GM13977 (cell line): ENCODE measurements at places on chromosomes 16 and 17.
A peak's percentile ranks its signal among the peaks of the same experiment; 100 is the strongest.

DNA sequence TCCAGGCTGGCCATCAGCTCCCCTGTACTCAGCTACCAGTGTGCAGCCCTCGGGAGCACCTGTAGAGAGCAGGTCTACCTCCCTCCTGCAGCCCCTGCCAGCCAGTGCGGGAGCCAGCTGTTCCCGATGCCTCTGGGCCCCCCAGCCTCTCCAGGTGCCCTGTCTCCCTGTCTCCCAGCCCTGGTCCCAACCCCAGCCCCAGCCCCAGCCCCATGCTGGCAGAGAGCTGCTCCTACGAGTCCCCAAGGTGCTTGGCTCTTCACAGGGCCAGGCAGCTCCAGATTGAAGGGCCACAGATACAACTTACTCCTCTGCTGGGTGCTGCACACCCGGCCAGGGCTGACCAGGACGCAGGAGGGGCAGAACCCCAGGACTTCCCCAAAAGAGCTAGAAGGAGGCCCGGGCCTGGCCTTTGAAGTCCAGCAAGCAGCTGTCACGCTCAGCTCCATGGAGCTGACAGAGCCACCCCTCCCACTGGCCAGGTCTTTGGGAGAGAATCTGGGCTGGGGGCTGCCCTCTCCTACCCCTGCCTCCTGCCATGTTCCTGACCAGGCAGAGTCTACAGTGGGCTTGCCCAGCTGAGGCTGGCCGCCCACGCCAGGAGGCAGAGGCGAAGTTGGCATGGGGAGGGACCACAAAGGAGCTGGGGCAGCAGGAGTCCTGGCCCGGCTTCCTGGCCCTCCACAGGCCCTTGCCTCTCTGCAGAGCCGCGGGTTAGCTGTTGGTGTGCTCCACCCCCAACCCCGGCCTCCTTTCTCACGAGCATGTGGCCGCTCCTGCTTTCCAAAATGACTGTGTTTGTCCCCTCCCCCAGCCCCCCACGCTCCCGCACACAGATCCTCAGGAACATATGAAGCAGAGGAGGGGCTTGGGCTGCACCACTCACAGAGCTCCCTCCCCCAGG lies 9.5 kb upstream of the ADAM11 start:
- no peak for DNase-seq

- no peak for DNase-seq
These were observed 823 bp downstream of the NBR1 start for GRCh38 chr17:43171586-43172487.

- no peak for DNase-seq
These were observed 212.6 kb upstream of the GSE1 start for GRCh38 chr16:85400305-85401205.

- no peak for DNase-seq
These were observed 3.9 kb downstream of the PDK2 start for GRCh38 chr17:50099003-50099402.

DNA sequence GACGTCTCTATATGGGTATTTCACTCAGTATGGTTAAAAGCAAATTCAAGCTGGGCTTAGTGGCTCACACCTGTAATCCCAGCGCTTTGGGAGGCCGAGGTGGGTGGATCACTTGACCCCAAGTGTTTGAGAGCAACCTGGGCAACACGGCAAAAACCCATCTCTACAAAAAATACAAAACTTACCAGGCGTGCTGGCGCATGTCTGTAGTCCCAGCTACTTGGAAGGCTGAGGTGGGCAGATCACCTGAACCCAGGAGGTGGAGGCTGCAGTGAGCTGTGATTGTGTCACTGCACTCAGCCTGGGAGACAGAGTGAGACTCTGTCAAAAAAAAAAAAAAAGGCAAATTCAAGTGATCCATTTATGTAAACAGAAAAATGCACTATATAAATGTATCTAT lies 1.3 kb upstream of the TNFRSF17 start:
- DNase-seq: no peak

DNA sequence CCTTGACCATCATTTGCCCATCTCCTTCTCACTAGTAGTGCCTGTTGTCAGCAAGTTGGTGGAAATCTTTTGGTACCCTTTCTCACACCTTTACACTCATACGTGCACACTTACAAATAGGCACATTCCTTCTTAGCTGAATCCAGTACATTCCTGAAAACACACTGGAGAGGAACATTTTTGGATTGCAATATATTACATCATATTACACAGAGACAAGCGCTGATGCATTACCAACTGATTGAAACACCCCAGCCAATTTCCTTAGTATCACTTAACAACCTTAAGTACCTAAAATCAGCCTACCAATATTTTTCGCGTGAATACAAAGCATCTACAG lies 64.1 kb downstream of the PLCG2 start:
- no peak for DNase-seq

DNA sequence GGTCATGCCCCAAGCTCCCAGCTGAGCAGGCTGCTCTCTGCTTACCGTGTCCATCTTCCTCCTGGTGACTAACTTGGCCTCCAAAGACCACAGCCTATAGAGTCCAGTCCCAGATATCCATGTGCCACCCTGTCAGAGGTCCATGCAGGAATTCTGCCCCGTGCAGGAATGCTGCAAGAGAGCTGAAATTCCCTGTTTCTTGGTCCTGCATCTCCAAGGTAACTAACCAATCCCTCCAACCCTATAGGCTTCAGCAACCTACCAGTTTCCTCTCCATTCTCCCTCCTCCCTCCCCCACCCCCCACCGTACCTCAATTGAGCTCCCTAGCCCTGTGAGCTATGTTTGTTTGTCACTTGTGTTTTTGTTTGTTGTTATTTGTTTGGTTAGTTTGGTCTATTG lies 9.6 kb upstream of the MKS1 start:
- no peak for DNase-seq

DNA sequence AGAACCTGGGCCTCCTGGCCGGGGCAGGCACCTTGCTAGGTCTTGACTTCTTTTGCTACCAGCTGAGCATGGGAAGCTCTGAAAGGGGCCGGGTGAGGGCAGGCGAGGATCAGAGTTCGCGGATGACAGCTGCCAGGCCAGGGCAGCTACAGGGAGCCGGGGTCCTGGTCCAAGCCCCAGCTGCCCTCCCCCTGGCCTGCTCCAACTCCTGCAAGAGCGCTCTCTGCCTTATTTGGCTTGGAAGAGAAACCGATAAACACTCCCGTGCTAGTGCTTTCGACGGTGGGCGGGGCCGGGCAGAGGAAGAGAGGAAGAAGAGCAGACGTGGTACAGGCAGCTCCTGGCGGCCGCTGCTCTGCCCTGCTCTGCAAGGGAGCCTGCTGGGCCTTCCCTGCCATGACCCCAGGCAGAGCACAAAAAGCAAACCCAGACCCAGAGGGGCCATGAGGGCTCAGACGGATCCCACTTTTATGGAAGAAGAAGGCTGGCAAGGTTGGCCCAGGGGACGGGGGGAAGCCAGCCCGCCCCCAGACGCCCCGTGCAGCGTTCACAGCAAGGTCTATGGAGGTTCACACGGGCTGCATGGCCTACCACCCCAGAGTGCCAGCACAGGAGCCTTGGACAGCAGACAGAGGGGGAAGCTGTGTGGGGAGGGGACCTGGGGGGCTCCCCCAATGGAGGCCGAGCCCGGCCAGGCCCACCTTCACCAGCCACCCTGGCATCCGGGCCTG lies 25.6 kb downstream of the PIEZO1 start:
- DNase-seq: no peak

DNA sequence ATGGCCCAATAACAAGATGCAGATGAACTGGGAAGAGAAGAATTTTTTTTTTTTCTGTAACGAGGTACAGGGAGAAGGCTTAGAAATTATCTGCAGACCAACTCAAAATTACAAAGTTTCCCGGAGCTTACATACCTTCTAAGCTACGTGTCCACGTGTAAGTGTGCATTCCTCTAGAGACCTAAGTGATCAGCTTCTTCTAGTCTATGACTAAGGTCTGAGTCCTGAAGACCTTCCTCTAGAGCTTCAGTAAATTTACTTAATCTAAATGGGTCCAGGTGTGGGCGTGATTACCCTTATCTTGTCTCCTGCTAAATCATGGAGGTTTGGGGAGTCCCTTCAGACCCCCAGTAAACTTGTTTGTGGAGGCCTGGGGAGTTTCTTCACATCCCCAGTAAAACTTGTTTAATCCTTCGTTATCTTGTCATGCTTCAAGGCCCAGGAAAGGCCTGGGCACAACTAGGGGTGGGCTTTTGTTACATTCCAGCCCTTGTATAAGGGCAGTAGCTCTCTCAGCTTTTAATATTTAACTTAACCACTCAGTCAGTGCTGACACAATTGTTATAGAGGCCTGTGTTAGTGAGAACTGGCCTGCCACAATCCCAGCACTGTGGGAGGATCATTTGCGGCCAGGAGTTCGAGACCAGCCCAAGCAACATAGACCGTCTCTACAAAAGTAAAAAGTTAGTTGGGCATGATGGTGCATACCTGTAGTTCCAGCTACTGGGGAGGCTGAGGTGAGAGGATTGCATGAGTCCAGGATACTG lies 342.3 kb downstream of the SNX29 start:
- no peak for DNase-seq

DNA sequence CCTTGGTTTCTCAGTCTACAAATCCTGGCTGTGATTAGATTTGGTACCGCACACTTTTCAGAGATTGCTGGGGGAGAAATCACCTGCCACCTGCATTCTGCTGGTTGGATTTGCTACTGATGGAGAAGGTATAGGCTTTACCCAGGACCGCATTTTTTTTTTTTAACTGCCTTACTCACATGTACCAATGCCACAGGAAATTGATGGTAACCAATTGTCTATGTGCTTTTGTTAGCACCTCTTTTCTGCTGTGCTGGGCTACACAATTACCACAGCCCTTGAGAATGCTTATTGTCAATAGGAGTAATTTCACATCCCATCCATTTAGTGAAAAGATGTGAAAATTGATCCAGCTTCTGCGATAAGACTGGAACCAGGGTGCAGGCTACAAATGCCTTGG lies 74.4 kb upstream of the TANC2 start:
- no peak for DNase-seq

DNA sequence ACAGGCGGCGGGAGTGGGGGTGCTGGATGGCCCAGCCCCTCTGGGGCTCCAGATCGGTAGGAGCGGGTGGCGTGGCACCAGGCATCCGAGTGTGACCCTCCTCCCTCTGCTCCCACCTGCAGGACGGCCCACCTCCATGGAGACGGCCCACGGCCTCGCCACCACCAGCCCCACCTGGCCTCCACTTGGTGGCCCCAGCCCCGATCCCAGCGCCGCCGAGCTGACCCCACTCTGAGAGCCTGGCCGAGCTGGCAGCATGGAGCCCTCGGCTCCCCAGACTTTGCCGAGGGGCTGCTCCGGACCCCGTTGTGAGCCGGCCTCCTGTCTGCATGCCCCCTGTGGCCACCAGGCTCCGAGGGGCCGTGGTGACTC lies 4.7 kb upstream of the NUDT16L1 start:
- no peak for DNase-seq

GRCh38 chr16:22694887-22695382 lies 119.0 kb upstream of the HS3ST2 start:
- DNase-seq: no peak

GRCh38 chr17:40004072-40004471 lies 11.2 kb upstream of the CSF3 start:
- no peak for DNase-seq

- DNase-seq: no peak
These were observed 24.5 kb downstream of the NKD1 start for GRCh38 chr16:50572700-50573099.

DNA sequence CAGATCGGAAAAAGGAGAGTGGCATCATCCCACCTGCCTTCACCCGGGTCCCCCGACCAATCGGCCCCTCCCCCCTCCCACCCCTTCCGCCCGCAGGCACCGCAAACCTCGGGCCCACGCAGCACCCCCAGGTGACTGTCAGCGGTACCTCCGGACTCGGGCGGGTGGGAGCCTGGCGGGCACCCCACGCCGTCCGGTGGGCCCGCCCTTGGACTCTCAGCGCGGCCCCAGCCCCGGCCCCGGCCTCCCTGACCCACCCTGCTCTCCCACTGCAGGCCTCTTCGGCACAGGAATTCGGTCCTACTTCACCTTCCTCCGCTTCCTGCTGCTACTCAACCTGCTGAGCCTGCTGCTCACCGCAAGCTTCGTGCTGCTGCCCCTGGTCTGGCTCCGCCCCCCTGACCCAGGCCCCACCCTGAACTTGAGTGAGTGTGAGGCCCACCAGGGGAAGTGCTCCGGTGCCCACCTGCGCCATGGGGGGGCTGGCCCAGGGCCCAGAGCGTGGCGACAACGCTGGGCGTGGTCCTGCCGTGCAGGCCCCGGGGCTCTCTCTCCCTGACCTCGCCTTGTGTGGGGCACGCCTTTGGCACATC lies 1.6 kb downstream of the TMC8 start:
- DNase-seq: peak; percentile 74

- DNase-seq: no peak
These were observed 107.1 kb downstream of the SNX29 start for GRCh38 chr16:12083631-12084030.

DNA sequence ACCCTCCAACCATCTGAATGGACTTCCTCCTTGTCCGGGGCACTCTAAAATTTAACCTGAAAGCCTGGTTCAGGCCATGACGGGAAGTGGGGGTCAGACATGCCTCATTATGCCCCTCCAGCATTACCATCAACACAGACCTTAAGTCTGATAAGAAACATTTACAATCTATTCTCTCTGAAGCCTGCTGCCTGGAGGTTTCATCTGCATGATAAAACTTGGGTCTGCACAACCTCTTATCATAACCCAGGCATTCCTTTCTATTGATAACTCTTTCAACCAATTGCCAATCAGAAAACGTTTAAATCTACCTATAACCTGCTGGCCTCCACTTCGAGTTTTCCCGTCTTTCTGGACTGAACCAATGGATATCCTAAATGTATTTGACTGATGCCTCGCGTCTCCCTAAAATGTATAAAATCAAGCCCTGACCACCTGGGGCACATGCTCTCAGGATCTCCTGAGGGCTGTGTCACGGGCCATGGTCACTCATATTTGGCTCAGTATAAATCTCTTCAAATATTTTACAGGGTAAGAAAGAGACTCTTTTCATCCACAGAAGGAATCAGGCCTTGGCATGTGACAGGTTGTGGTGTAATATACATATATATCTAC lies 45.6 kb downstream of the LYRM1 start:
- no peak for DNase-seq

GRCh38 chr17:40311575-40311974 lies 2.6 kb downstream of the RARA start:
- peak; percentile 23 for DNase-seq

DNA sequence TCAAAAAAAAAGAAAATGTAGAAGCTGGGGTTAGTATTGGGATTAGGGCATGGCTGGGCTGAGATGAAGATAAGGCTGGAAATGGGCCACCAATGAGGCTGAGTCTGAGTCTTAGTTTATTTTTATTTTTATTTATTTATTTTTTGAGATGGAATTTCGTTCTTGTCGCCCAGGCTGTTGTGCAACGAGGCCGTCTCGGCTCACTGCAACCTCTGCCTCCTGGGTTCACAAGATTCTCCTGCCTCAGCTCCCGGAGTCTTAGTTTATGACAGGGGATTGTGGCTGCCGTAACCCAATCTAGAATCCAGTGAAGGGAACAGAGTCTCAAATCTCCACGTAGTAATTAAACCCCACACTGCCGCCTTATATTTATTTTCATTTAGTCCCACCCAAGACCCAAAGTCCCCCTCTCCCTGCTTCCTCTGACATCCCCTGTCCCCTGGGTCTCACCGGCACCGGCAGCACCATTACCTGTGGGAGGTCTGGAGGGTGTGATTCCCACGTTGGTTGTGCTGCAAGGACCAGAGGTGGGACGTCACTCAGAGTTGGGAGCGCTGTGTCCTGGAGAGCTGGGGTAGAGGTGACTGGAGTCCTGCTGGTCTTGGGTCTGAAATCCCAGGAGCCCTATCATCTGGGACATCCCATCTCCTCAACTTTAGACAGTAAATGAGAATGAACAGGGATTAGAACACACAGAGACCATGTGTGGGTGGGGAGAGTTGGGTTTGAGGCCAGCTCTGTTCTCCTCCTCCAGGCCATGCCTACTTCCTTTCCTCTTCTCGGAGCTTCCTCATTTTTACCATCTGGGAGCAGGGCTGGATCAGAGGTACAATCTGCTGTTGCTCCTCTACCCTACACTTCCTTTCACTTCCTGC lies at the start of gene CLEC10A:
Gene CLEC10A (minus strand): TSS at position 671 of the 875 bp plus-strand sequence. CDS start 1,439 bp downstream, outside the sequence.
- no peak for DNase-seq
